ENCODE measurements at places on chromosomes 3 and 15. TPM values are rescaled to one million over a fixed set of nuclear protein-coding genes. Genes with fewer than 3 reads are reported as not detected.

Gene BTLA
- total RNA-seq: 72.1 TPM

Gene MELTF
- 7.8 TPM for total RNA-seq

Gene CLDN16
- total RNA-seq: not detected

Gene B3GNT5
- total RNA-seq: 0.25 TPM

Gene UROC1
- total RNA-seq: not detected

Gene SERINC4
- 0.24 TPM for total RNA-seq

Gene IL12A
- 0.18 TPM for total RNA-seq

Gene MAP1A
- 6.5 TPM for total RNA-seq

Gene WDR6
- 162 TPM for total RNA-seq

Gene SI
- total RNA-seq: not detected

Gene ZPLD1
- total RNA-seq: not detected

Gene FOXL2NB
- total RNA-seq: not detected

Gene EEF1AKMT4
- total RNA-seq: 4.3 TPM

Gene COL6A5
- total RNA-seq: not detected

Gene ATP2B2
- total RNA-seq: not detected

Gene ZDHHC23
- 1.9 TPM for total RNA-seq

Gene GXYLT2
- not detected for total RNA-seq

Gene MEX3B
- total RNA-seq: 0.34 TPM

Gene SLC22A14
- total RNA-seq: not detected

Gene PIK3R4
- 23.6 TPM for total RNA-seq

Gene PCCB
- total RNA-seq: 19.3 TPM

Gene LPP
- 48.3 TPM for total RNA-seq

Gene CPA3
- total RNA-seq: not detected

Gene SUCNR1
- total RNA-seq: not detected

Gene CDAN1
- total RNA-seq: 24.8 TPM

Gene IQCH
- total RNA-seq: 0.66 TPM

Gene CLRN1
- not detected for total RNA-seq

Gene CACNA2D2
- total RNA-seq: 0.60 TPM

Gene ACAN
- not detected for total RNA-seq

Gene TP63
- 0.13 TPM for total RNA-seq

Gene BCHE
- total RNA-seq: not detected

Gene MYLK
- total RNA-seq: not detected

Gene SCN5A
- 0.14 TPM for total RNA-seq

Gene PAQR5
- not detected for total RNA-seq

Gene NR2E3
- total RNA-seq: not detected

Gene RSL24D1
- 96.1 TPM for total RNA-seq

Gene HDC
- total RNA-seq: not detected

Gene SLC51B
- not detected for total RNA-seq

Gene RARRES1
- not detected for total RNA-seq

Measured in activated naive CD4-positive, alpha-beta T cell treated with anti-CD3 and anti-CD28 coated beads, Interleukin-2, amount 10 ng/mL, durations not matched to agents 5 hours and 36 hours (primary cell).